T-helper 1 cell (primary cell): ENCODE measurements at places on chromosomes 2 and 18.

DNA sequence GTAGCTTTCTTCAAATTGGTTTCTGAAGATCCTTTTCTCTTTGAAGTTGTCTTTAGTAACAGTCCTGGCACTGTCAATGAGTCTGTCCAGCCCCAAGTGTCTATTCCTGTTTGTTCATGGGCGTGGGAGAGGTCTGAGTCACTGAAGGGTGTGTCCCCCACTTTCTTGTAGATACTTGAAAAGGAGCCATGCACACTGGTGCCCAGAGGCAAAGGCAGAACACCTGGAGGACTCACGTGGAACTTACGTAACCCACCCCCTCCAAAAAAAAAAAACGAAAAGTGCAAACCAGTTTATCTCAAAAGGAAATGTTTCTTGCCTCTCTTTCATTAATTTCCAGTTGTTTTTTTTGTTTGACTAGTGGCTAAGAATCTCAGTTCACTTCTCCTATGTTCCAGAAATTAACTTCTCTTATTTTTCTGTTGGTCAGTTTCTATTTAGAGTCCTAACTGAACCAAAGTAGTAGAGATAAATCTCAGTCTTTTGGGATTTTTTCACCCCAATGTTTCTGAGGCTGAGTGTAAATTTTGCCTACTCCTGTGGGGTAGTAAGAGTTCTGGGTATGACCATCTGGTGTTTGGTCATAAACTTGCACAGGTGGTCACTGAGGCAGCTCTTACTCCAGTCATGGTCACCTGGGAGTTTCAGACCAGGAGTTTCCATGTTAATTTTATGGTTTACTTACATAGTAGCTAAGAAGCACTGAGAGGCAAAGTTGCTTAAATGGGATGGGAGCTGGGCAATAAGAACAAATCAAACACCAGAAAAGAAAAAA, 54.9 kb downstream of the DSC3 start:
- DNase-seq: no peak

- no peak for DNase-seq
Observed at GRCh38 chr2:72204156-72204785, 56.6 kb upstream of the CYP26B1 start.

DNA sequence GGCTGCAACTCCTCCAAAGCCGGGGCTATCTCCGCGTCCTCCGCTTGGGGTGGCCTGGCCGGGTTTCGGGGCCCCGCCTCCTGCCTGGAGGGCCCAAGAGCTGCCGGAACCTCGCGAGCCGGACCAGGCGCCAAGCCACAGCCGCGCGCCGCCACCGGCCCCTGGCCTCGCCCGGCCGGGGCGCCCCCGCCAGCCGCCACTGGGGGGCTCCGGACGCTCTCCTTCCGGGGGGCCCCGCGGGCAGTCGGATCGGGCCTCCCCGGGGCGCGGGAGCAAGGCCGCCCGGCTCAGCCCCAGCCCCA, 17.4 kb upstream of the HAAO start:
- no peak for DNase-seq

DNA sequence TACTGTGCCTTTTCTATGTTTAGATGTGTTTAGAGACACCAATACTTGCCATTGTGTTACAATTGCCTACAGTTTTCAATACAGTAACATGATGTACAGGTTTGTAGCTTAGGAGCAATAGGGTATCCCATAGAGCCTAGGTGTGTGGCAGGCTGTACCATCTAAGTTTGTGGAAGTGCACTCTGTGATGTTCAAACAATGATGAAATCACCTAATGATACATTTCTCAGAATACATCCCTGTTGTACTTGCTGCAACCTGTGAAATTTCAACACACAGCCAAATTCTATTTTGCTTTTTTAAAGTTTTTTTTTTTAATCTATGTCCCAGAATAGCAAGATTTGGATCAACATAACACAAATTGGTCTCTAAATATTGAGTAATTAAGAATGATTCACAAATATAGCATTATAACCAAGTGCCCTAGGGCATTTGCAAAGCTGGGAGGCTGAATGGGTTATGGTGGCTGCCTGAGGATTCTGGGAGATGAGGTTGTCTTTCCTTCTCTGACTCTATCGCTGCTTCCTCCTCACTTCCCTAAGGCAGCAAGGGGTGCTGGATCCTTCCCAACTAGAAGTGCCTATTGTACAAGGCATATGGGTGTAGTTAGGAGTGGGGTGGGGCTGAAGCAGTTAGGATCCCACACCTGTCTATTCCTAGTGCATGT, 78.3 kb downstream of the SKA1 start:
- no peak for DNase-seq

DNA sequence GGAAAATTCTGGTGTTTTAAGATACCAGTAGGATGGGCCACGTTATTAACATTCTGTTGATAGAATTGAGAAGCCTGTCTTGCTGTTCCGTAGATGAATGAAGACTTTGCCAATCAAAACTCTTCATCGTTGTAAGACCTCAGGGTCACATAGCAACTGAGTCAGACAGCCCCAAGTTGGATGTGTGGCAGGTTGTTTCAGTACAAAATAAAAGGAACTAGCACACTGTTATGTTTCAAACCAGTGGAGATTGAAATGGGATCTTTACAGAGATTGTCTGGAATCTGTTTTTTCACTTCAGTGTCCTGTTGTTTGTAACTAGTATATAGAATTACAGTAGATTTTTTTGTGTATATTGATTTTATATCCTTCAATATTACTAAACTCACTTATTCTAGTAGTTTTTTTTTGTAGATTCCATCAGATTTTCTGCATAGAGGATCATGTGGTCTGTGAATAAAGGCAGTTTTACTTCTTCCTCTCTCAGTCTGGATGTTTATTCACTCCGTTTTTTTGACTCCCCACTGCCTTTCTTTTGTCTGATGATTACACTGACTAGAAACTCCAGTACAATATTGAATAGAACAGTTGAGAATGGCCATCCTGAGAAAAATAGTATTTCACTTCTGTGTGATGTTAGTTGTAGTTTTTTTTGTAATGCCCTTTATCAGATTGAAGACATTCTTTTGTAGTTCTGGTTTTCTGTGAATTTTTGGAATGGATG, 22.7 kb downstream of the EPC2 start:
- DNase-seq: no peak
